Naive thymus-derived CD8-positive, alpha-beta T cell (primary cell): ENCODE measurements at places on chromosomes 12 and 14. TPM values are rescaled to one million over a fixed set of nuclear protein-coding genes. Genes with fewer than 3 reads are reported as not detected.
A peak's percentile ranks its signal among the peaks of the same experiment; 100 is the strongest.

DNA sequence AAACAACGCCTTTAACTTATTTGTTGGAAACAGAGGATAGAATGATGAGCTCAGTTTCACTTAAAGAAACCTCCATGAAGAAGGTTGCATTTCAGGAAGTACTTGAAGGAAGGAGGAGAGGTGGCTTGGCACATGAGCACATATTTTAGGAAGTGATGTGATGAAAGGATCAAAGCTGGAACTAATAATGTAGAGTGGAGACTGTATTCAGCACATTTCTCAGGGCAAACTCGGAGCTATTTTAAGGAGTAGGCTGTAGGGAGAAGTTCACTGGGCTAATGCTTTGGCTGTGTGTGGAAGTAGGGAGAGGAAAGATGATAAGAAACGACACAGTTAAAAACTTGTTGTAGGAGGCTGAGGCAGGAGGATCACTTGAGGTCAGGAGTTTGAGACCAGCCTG, 272.8 kb downstream of the AKAP6 start:
- no peaks in the 10 kb centered on the region for H3K36me3 ChIP-seq
- no peak for DNase-seq
- H3K27me3 ChIP-seq: no peaks in the 10 kb centered on the region
- H3K4me1 ChIP-seq: no peaks in the 10 kb centered on the region
- H3K27ac ChIP-seq: no peak overlapping the region
- H3K4me3 ChIP-seq: no peak overlapping the region

GRCh38 chr12:132559652-132560363, 50.6 kb downstream of the LRCOL1 start:
- H3K36me3 ChIP-seq: peaks cover 3% of the 10 kb centered on the region
- peaks cover 21% of the 10 kb centered on the region for H3K4me1 ChIP-seq
- no peak overlapping the region for H3K27ac ChIP-seq
- H3K27me3 ChIP-seq: no peaks in the 10 kb centered on the region
- DNase-seq: no peak

DNA sequence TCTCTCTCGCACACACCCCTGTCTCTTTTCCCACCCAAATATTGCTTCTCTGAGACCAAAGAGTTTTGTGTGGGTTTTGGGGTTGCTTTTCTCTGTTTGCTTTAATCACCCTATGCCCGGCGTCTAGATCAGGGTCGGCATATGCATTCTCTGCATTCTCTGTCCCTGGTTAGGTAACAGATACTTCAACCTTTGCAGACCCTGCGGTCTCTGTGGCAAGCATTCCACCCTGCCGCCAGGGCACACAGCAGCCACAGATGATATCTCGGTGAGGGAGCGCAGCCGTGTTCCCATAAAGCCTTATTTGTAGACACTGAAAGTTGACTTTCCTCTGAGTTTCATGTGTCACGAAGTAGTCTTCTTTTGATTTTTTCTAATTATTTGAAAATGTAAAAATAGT, 110.4 kb upstream of the FZD10 start:
- peaks cover 7% of the 10 kb centered on the region for H3K4me1 ChIP-seq
- H3K27me3 ChIP-seq: peaks cover 49% of the 10 kb centered on the region
- DNase-seq: no peak
- H3K4me3 ChIP-seq: no peak overlapping the region
- H3K36me3 ChIP-seq: no peaks in the 10 kb centered on the region

PLEKHG7 gene
- total RNA-seq: not detected

NELL2 gene
- total RNA-seq: 633 TPM

ATG101 gene
- total RNA-seq: 19.4 TPM

CIPC gene
- total RNA-seq: 11.3 TPM

DNA sequence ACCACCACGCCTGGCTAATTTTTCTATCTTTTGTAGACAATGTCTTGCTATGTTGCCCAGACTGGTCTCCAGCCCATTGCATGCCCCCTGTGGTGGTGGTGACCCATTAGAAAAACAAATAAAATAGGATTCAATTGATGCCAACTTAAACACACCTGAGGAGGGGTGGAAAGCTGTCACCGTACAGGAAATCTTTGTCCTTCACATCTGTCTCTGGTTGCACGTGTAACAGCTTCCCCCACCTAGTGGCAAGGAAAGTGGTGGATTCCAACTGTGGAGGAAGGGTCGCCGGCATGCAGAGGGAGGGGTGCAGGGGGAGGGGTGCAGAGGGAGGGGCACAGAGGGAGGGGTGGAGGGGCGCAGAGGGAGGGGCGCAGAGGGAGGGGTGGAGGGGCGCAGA, 26.1 kb upstream of the GPR68 start:
- H3K27ac ChIP-seq: no peak overlapping the region
- H3K4me3 ChIP-seq: no peak overlapping the region
- no peaks in the 10 kb centered on the region for H3K27me3 ChIP-seq
- peaks cover 11% of the 10 kb centered on the region for H3K4me1 ChIP-seq
- DNase-seq: no peak

DNA sequence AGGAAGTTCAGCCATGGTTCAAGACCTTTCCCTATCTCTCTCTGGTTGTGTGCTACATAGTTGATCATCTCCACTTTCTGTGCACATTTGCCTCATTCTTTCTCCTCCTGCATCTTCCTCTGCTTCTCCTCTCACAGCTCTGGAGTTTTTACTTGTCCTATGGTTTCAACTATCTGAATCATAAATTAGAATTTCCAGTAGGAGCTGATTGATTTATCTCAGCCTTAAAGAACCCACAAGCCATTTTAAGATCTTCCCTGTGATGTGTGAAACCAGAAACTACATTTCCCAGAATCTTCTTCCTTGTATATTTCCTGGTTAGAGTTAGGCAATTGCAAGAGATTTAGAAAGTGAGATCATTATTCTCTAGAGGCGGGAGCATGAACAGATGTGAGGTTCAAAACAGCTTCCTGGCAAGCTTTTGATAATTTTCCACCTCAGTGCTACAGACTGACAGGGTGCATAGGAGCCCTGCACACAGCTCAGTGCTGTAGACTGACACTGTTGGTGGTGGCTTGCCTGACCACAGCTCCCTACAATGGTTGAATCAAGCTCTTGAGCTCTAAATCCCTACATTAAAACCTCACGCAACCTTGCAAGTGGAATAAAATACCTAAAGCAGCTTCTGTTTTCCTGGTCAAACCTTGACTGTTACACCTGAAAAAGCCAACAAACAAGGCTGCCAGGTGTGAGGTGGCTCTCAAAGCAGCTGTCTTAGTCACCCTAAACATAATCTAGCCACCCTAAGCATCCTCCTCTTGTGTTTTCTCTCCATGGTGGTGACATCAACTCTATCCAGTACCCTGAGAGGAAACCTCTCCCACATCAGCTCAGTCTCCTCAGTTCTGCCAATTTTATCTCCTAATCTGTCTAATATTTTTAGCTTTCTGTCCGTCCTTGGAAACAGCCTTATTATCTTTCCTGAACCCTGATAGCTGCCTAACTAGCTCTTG, 21.5 kb upstream of the IFNG start:
- peak overlapping the region; percentile 90 for H3K27ac ChIP-seq
- no peaks in the 10 kb centered on the region for H3K36me3 ChIP-seq
- H3K27me3 ChIP-seq: no peaks in the 10 kb centered on the region
- peak; percentile 45 for DNase-seq
- H3K4me1 ChIP-seq: peaks cover 49% of the 10 kb centered on the region

DNA sequence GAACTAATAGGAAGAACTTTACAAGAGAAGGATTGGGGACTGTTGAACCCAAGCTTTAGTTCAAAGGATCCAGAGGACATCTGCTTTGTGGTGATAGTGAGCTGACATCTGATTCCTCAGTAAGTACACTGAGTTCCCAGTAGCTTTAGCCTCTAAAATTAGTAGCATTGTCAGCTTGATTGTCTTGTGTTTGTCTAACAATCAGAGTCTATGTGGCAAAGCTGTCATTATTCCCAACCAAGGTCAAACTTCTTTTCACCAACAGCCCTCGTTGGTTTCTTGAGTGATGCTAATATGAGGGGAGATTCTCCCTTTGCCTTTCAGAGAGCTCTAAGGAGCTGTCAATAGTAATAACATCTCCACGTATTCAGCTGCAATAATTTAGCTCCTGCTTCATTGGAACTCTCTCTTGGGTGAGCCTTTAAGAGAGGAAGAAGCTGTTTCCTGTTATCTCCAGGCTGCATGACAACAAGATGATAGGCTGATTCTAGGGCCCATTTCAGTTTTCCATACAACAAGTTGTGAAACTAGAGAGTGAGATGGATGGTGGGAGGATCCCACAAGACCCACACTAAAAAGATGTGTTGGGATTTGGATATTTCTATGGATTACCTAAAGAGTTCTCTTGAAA, 46.7 kb downstream of the TGFB3 start:
- peaks cover 5% of the 10 kb centered on the region for H3K36me3 ChIP-seq
- no peaks in the 10 kb centered on the region for H3K27me3 ChIP-seq
- no peak for DNase-seq
- no peak overlapping the region for H3K27ac ChIP-seq
- H3K4me1 ChIP-seq: peaks cover 2% of the 10 kb centered on the region

- no peak overlapping the region for H3K27ac ChIP-seq
- H3K27me3 ChIP-seq: peaks cover 1% of the 10 kb centered on the region
- no peak for DNase-seq
- H3K4me3 ChIP-seq: no peak overlapping the region
- H3K36me3 ChIP-seq: peaks cover 4% of the 10 kb centered on the region
These were observed 42.1 kb upstream of the CTDSP2 start for GRCh38 chr12:57888409-57889157.

CDH24 gene
- total RNA-seq: 1.2 TPM

GRCh38 chr14:35932659-35933159, 106.6 kb downstream of the BRMS1L start:
- no peaks in the 10 kb centered on the region for H3K36me3 ChIP-seq
- H3K27me3 ChIP-seq: no peaks in the 10 kb centered on the region
- peak; percentile 70 for DNase-seq
- peaks cover 27% of the 10 kb centered on the region for H3K4me1 ChIP-seq

CCDC38 gene
- total RNA-seq: 0.88 TPM

- H3K27ac ChIP-seq: no peak overlapping the region
- no peaks in the 10 kb centered on the region for H3K36me3 ChIP-seq
- H3K4me3 ChIP-seq: no peak overlapping the region
These were observed 13.0 kb upstream of the APOBEC1 start for GRCh38 chr12:7678744-7679143.
